ENCODE measurements at places on chromosomes 12 and 14.

DNA sequence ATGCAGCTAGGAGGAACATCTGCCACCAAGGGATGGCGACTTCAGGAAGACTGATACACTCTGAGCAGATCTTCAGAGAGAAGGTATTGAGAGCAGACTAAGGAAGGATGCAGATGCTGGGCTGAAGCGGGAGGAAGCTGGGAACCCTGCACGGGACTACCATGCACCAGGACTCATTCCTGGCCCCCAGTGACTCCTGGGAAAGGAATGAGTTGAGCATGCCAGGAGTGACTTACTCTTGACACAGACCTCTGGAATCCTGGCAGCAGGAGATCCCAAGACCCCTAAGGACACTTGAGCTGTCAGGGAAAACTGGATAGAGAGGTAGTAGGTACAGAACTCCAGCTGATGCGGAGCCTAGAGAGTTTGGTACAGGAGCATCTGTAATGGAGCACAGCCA lies 336.1 kb downstream of the RPS29 start:
- no peak for DNase-seq

GRCh38 chr12:69396041-69396440 lies 36.5 kb downstream of the YEATS4 start:
- DNase-seq = no peak

GRCh38 chr14:61695695-61696527 lies 598 bp downstream of the HIF1A start:
- DNase-seq = peak; percentile 70

GRCh38 chr14:78157494-78158437 lies 12.4 kb upstream of the NRXN3 start:
- no peak for DNase-seq

DNA sequence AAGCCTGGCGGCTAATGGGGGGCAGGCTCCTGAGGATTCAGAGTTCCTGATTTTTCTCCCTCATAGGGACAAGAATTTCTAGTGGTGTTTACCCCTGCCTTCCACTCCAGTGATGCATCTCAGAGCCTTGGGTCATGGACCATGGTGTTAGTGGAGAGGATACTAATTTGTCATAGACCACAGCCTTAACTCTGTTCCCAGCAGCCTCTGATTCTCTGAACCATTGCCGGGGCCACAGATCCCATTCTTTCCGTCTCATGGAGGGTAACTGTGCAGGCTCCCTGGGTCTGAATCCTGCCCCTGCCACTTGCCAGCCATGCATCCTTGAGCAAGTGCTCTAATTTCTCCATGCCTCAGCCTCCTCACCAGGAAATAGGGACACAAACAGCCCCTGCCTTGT lies 55.1 kb downstream of the RPH3A start:
- no peak for DNase-seq

GRCh38 chr12:8960176-8960575 lies 10.7 kb upstream of the M6PR start:
- DNase-seq = no peak

All from NCI-H1105 treated with DMSO at 0.1 percent for 48 hours (cell line).